RCC 7860 (cell line): ENCODE measurements at places on chromosomes 5 and 9.

- DNase-seq, result no peak
Measured at GRCh38 chr9:91362051-91362611, 413 bp upstream of the AUH start.

- DNase-seq, result no peak
Measured at GRCh38 chr9:96031366-96031824, 155.9 kb downstream of the ERCC6L2 start.

DNA sequence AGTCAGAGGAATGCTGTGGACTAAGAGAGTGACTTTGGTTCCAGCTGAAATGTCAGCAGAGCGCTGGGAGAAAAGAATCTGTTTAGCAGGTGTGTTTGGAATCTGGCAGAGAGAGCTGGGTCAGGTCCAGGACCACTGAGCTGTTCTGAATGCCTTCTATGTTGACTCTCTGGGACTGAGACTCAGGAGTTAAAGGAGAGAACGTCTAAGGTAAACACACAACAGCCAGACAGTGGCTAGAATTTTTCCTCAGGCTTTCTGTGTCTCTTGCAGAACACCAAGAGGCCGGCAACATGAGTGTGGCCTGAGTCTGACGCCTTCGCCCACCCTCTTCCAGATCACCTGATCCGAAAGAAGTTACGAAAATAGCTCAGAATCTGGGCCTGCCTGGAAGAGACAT lies 107.2 kb upstream of the ZNF462 start:
- DNase-seq, result no peak

DNA sequence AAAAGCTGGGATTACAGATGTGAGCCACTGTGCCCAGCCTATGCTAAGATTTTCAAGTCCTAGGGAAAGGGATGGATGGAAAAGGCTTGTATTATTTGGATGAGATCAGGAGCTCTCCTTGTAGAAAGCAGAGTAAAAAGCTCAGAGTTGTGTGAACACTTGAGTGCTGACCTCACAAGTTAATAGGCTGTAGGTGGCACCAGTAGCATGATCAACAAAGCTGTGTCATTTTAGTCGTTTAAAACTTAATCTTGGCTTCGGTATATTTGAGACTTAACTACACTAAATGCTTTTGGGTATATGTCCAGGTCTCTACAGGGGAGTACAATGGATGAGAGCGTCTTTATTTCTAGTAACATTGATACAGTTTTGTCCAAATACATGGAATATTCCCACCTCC lies 264.2 kb downstream of the TMEM38B start:
- DNase-seq, result no peak

- no peak for DNase-seq
Measured at GRCh38 chr9:129597355-129598088, 23.4 kb downstream of the C9orf50 start.

DNA sequence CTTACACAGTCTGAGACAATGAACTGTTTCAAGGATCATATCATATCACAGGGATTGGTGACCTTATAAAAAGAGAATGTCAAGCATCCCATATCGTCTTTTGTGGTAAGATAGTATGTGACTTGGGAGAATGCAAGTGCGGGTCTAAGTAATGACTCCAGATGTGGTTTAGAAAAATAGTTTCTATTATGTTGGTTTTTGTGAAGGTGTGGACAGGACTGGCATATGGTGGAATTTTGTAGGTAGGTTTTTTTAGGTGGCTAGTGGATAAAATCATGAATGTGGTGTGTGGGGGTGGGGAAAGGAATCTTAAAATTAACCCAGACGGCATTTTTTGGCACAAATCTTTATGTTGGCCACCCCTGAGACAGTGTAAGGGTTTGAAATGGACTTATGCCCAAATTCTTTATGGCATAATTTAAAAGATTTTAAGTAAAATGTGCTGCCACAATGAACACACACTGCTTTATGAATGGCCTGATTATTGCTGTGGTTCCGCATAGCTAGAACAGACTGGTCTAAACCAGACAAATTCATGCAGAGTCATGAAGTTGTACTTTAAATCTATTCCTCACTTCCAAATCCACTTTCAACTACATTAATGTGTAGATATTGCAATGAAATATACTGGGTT lies 204.8 kb upstream of the HAPLN1 start:
- DNase-seq, result peak; percentile 94

DNA sequence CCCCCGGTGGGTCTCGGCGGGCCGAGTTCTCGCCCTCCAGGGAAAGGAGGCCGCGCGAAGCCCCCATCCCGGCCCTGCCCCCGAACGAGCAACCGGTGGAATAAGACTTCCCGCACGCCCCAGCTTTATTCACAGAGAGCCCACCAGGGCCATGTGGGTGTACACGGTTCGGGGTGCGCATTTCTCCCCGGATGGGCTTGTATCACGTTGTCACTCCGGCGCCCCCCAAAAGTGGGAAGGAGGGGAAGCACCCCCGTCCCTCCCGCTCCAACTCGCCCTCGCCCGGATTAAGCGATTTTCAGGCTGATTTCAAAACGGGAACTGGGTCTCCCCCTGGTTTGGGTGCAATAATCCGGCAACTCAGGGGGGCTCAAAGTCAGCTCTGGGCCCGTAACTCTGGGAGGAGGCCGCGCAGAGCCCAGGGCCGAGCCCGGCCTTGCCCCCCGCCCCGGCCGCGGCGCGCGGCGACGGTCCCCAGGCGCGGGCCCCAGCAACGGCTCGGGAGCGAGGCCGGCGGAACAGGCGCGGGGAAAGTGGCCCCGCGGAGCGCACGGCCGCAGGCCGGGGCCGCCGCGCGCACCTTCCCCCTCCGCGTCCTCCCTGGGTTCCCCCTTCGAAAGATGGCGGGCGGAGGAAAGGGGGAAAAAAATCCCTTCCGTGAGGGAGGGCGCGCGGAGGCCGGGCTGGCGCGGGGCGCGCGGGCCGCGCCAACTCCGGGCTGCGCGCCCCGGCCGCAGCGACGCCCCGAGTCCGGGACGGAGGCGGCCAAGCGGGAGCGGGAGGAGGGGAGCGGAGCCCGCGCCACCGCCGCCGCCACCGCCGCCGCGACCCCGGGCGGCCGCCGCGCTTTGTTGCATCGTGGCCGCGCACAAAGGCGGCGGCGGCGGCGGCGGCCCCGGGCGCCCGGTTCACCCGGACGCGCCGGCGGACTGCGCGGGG lies 644 bp downstream of the BRD3 start:
- no peak for DNase-seq

DNA sequence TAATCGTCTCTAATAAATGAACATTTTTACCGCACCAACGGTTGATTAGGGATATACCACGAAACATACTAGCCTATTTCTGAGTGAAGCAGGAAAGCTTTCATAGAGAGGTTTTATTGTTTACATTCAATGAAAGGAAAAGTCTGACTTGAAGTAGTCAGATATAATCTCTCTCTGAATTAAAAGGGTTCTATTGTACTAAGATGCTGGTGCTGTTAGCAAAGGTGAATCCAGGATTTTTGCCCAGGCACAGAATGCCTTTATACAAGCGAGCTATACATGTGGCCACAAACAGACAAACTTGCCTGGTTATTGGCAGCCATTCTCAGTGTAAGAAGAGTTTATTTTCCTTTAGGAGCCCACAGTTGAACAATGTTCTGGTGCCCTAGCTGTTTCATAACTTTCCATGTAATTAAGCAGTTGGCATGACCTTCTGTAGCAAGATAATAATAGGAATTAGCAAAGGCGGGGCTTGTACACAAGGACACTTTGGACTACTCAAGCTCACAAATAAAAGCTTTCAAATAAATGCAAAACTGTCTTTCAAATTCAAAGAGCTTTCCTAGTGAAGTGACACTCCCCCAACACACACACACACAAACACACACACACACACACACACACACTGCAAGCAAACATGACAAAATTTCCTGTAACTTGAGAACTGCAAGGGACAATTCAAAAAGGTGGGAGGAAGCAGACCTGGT lies 198.7 kb upstream of the MAP3K1 start:
- no peak for DNase-seq

DNA sequence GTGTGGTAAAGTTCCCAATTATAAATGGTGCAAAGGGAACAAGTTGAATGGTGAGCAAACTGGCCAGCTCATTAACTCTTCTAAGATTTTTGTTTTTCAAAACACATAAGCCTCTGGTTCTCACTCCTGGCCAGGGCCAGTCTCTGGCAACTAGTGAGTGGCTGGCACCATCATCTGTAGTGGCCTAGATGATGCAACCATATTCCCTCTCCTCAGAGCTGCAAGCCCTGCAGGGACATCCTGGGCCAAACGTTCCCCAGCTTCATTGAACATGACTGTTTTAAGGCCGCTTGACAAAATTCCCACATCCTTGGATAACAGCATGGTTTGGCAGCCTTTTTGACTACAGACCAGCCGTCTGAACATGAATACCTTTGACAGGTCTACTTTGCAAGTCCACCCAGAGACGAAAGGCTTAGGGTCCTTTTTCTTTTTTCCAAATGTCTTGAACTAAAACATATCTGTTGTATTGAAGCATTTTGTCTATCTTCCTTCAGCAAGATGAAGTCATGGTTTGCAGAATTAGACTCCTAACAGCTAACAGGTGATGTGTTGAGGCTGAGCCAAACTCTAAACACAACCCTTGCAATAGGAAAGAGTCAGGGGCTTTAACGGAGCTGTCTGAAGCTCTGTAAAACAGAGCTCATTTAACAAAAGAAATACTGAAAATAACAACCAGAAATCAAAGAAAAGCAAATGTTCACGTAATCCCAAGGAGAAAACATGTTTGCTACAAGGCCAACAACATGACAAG lies 23.8 kb downstream of the MACROH2A1 start:
- no peak for DNase-seq

DNA sequence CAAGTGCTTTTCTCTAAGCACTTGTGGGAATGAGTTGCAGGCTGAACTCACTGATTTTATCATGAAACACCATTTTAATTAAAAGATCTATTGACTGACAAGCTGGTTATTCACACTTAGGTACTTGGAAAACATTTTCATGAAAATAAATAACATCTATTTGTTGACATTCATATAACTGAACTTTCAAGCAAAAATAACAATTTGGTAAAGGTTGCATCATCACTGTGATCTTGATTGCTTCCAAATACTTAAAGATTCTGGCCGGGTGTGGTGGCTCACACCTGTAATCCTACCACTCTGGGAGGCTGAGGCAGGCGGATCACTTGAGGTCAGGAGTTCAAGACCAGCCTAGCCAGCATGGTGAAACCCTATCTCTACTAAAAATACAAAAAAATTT lies 6.7 kb upstream of the TENT2 start:
- no peak for DNase-seq

DNA sequence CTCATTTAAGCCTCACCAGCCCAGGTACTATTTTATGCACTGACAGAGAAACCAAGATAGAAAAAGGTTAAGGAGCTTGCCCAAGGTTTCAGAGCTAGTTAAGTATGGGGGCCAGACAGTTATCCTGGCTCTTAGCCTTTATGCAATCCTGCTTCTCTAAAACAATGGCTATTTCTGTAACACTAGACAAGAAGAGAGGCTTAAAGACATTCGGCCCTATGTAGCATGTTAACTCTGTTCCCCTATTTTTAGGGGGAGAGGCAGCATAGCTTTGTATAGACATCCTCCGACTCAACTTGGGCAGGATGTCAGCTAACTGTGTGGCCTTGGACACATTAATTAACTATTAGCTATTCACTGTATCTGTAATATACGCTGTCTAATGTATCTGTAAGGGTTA lies 54.6 kb downstream of the LHFPL2 start:
- no peak for DNase-seq

DNA sequence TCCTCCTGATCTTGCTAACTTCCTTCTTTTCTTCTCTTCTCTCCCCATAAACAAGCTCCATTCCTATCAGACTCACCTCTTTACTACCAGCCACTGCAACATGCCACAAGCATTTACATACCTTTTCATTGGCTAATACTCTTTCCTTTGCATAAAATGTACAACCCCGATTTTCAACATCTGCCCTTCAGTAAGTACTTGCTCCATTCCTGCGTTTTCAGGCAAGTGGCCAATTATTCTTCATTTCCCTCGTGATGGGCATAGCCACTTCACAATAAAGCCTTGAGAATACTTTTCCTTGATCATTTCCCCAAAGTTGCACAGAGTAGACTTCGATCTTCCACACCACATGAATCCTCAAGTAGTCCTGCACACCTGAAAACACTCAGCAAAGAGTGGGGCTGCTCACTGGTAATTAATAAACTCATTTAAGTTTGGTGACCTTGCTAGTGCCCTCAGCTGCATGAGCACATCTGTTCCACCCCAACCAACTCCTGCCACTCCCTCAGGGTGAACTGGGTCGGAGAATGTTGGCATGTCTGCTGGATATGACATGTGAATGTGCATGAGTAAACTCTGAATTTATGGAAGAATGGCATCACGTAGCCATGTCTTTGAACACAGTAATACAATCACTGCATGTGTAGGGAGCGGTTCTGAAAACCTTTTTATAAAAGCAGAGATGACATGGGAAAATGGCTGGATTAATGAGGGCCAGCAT lies 535.8 kb downstream of the SEMA5A start:
- DNase-seq, result no peak

GRCh38 chr5:141816598-141817399 lies 61.4 kb downstream of the PCDH1 start:
- no peak for DNase-seq

DNA sequence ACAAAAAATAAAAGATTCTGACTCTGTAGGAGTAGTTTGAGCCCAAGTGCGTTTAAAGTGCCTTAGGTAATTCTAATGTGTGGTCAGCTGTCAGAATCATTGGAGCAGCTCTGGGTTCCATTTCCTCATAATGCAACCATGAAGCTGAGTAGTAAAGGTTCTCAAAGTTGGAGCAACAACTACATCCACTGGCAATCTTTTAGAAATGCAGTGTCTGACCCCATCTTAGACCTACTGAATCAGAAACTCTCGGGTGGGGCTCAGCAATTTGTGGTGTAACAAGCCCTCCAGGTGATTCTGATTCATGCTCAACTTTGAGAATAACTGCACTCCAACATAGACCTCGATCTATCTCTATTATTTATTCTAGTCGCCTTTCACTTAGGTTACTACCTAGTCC lies 7.6 kb upstream of the ALDH1A1 start:
- DNase-seq, result no peak

DNA sequence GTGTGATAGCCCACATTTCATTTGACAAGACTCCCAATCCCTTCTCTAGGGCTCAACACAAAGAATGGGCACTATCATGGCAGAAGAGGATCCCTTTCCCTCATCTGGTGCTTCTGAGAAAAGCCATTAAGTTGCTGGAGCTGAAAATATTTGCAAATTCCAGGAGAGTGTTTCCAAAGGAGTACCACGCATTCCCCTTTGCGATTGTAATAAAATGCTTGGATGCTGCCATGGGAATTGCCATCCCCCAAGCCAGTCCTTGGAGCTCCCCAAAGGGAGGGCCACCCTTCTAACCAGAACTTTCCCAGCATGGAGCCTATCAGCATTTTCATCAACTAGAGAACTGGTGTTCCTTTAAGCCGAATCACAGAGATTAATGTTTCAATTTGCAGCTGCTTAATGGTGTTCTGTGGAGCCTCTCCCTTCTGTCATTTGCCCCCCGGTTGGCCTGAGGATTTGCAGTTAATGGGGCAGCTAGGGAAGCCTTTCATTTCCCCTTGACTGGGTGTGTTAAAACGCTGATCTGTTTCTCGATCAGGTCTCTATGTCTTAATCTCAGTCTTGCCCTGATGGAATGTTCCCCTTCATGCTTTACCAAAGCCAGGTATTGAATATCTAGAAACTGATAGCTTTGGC lies 133.0 kb downstream of the ENC1 start:
- no peak for DNase-seq

GRCh38 chr5:132013006-132013689 lies 1.7 kb upstream of the ACSL6 start:
- DNase-seq, result no peak
